Dorsolateral prefrontal cortex (tissue), 122 donors: ENCODE measurements at places on chromosomes 2 and 18. TPM values are rescaled to one million over a fixed set of nuclear protein-coding genes. Genes with fewer than 3 reads are reported as not detected.

MALT1 gene
- 18.4 TPM for total RNA-seq

SLC25A52 gene
- 2.6 TPM for total RNA-seq

KCNG2 gene
- total RNA-seq = 1.3 TPM

ZNF521 gene
- 16.4 TPM for total RNA-seq

SERPINB2 gene
- total RNA-seq = 0.23 TPM

DPYSL5 gene
- total RNA-seq = 76.7 TPM

RMDN2 gene
- total RNA-seq = 13.9 TPM

CD8A gene
- 2.8 TPM for total RNA-seq

CHST9 gene
- 4.1 TPM for total RNA-seq

PSD4 gene
- 4.3 TPM for total RNA-seq
